Dermis microvascular lymphatic vessel endothelial cell (primary cell): ENCODE measurements at places on chromosomes 4 and X. TPM values are rescaled to one million over a fixed set of nuclear protein-coding genes. Genes with fewer than 3 reads are reported as not detected.

The MOSPD2 gene
- 7.6 and 8.7 TPM in 2 replicates for total RNA-seq

The TMPRSS11F gene
- not detected in 2 replicates for total RNA-seq

The PRDM5 gene
- total RNA-seq, result 3.5 and 5.1 TPM in 2 replicates

The TXK gene
- total RNA-seq, result under 0.01 and 0.13 TPM in 2 replicates

The ADH1B gene
- total RNA-seq, result 0.13 TPM in 2 replicates

The HEPH gene
- 4.1 and 8.3 TPM in 2 replicates for total RNA-seq

The CMC4 gene
- 8.3 and 9.0 TPM in 2 replicates for total RNA-seq

The CXCL11 gene
- total RNA-seq, result 0.26 and 0.51 TPM in 2 replicates

The SLC7A11 gene
- 6.4 and 17.3 TPM in 2 replicates for total RNA-seq

The GPR173 gene
- 0.90 and 1.8 TPM in 2 replicates for total RNA-seq

The ZCCHC12 gene
- under 0.01 TPM in 1 of 2 replicates, not detected in the other for total RNA-seq

The SH2D1A gene
- total RNA-seq, result not detected in 2 replicates

The CYBB gene
- not detected in 2 replicates for total RNA-seq

The MXRA5 gene
- total RNA-seq, result not detected in 2 replicates

The GAB1 gene
- 10.1 and 16.8 TPM in 2 replicates for total RNA-seq

The STPG2 gene
- total RNA-seq, result 0.13 TPM in 1 of 2 replicates, not detected in the other

The CENPVL2 gene
- total RNA-seq, result not detected in 2 replicates

The RENBP gene
- total RNA-seq, result 10.1 and 40.3 TPM in 2 replicates

The MTM1 gene
- 11.4 and 13.9 TPM in 2 replicates for total RNA-seq

The SH3RF1 gene
- total RNA-seq, result 5.0 and 7.1 TPM in 2 replicates

The NSG1 gene
- total RNA-seq, result 0.13 and 0.39 TPM in 2 replicates

The GC gene
- total RNA-seq, result not detected in 2 replicates

The PABPC5 gene
- total RNA-seq, result 0.90 and 1.5 TPM in 2 replicates

The INTS6L gene
- total RNA-seq, result 0.63 and 0.77 TPM in 2 replicates

The FAM133A gene
- not detected in 2 replicates for total RNA-seq

The BMPR1B gene
- total RNA-seq, result 0.38 and 0.51 TPM in 2 replicates

The COX7B gene
- 362 and 441 TPM in 2 replicates for total RNA-seq
